Fibroblast of lung (primary cell): ENCODE measurements at places on chromosomes 11 and 22. TPM values are rescaled to one million over a fixed set of nuclear protein-coding genes. Genes with fewer than 3 reads are reported as not detected.
A peak's percentile ranks its signal among the peaks of the same experiment; 100 is the strongest.

- H3K27me3 ChIP-seq: peaks cover 3% of the 10 kb centered on the region
- H3K36me3 ChIP-seq: no peaks in the 10 kb centered on the region
- DNase-seq: no peak
- H3K4me1 ChIP-seq: no peaks in the 10 kb centered on the region
- no peak overlapping the region for H3K27ac ChIP-seq
Observed at GRCh38 chr22:42401535-42402334, 30.5 kb downstream of the NFAM1 start.

GRCh38 chr11:69670158-69670845 lies 4.9 kb downstream of the LTO1 start:
- H3K27me3 ChIP-seq: no peaks in the 10 kb centered on the region
- no peak overlapping the region for H3K4me3 ChIP-seq
- peaks cover 6% of the 10 kb centered on the region for H3K36me3 ChIP-seq
- H3K27ac ChIP-seq: no peak overlapping the region
- H3K4me1 ChIP-seq: peaks cover 10% of the 10 kb centered on the region
- DNase-seq: peak; percentile 88

DNA sequence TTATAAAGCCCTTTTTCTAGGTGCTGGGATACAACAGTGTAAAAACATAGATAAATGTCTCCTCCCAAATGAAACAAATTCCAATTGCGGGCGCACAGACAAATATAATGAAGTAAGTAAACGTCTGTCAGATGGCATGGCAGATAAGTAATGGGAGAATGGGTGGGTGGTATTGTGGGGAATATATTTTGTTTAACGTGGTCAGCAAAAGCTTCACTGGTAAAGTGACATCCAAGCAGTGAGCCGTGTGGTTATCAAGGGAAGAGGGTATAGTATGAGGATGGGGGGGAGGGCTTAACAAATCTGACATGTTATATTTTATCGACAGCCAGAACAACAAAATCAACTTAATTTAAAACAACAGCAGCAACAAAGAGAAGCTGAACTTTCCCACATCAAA lies 1.2 kb downstream of the SVIP start:
- H3K27me3 ChIP-seq: no peaks in the 10 kb centered on the region
- H3K27ac ChIP-seq: no peak overlapping the region
- no peaks in the 10 kb centered on the region for H3K4me1 ChIP-seq
- peaks cover under 1% of the 10 kb centered on the region for H3K36me3 ChIP-seq

GRCh38 chr11:22733475-22734248 lies 67.3 kb downstream of the GAS2 start:
- no peaks in the 10 kb centered on the region for H3K4me1 ChIP-seq
- H3K4me3 ChIP-seq: no peak overlapping the region
- no peak overlapping the region for H3K27ac ChIP-seq
- no peak for DNase-seq
- no peaks in the 10 kb centered on the region for H3K36me3 ChIP-seq
- H3K27me3 ChIP-seq: no peaks in the 10 kb centered on the region

DNA sequence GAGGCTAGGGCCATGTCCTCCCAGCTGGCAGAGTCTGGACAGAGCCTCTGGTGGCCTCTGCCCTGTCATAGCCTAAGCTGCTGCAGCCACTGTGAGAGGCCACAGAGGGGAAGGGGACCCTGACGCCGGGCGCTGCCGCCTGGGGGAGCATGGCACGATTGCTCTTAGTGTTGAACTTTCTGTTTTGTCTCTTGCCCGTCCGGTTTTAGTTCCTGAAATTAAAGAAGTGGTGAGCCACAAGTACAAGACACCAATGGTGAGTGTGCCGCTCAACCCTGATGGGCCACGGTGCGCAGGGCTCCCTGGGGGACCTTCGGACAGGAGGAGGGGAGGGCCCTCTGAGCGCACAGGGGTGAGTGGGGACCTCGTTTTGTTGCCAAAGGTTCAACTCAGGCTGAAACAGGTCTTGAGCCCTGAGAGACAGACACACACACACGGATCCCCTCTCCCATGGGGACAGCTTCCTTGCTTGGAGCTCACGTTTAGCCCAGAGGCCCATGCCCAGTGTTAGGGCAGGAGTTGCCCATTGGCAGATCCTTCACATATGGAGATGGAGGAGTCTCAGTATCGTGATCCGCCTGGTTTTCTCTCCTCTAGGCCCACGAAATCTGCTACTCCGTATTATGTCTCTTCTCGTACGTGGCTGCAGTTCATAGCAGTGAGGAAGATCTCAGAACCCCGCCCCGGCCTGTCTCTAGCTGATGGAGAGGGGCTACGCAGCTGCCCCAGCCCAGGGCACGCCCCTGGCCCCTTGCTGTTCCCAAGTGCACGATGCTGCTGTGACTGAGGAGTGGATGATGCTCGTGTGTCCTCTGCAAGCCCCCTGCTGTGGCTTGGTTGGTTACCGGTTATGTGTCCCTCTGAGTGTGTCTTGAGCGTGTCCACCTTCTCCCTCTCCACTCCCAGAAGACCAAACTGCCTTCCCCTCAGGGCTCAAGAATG lies 23.8 kb downstream of the MYBPC3 start:
- peaks cover 12% of the 10 kb centered on the region for H3K36me3 ChIP-seq
- DNase-seq: no peak
- H3K27ac ChIP-seq: no peak overlapping the region

DNA sequence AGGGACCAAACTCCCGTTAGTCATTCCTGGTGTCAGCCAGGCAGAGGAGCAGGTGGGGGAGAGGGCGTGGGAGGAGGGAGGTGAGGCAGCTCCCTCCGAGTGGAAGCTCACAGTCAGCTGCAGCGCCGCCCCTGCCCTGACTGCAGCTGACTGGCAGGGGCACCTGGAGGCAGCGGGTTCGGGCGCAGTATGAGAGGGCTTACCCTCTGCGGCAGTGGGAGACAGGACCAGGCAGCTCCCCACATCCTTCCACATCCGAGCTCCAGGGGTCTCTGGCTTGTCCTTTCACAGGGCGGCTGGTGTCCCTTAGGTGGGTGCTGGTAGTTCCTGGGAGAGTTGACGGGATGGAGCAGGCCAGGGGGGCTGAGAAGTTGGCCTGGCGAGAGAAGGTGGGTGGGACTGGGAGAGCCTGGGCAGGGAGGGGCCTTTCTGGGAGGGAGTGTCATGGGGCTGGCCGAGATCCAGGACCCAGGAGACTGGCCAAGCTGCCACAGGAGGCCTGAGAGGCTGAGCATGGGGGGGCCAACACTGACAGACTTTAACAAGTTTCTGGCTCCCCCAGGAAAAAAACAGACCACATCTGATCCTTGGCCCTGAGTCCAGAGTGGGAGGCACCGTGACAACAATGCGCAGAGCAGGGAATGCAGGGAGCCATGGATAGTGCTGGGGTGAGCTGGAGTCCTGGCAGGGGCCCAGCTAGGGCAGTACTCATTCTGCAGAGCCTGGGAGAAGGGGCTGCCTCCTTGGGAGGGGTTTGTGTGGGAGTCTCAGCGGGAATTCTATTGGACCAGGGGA lies 4.9 kb downstream of the ADORA2A start:
- H3K27me3 ChIP-seq: no peaks in the 10 kb centered on the region
- H3K4me1 ChIP-seq: peaks cover 15% of the 10 kb centered on the region
- no peak overlapping the region for H3K4me3 ChIP-seq
- H3K36me3 ChIP-seq: no peaks in the 10 kb centered on the region

GRCh38 chr11:44597358-44598012 lies 32.0 kb downstream of the CD82 start:
- H3K27me3 ChIP-seq: no peaks in the 10 kb centered on the region
- H3K4me3 ChIP-seq: no peak overlapping the region
- no peak for DNase-seq
- peaks cover 11% of the 10 kb centered on the region for H3K4me1 ChIP-seq
- no peaks in the 10 kb centered on the region for H3K36me3 ChIP-seq
- no peak overlapping the region for H3K27ac ChIP-seq

GRCh38 chr11:117903505-117904382 lies 25.5 kb downstream of the TMPRSS13 start:
- peaks cover 3% of the 10 kb centered on the region for H3K4me1 ChIP-seq
- no peak overlapping the region for H3K27ac ChIP-seq

DNA sequence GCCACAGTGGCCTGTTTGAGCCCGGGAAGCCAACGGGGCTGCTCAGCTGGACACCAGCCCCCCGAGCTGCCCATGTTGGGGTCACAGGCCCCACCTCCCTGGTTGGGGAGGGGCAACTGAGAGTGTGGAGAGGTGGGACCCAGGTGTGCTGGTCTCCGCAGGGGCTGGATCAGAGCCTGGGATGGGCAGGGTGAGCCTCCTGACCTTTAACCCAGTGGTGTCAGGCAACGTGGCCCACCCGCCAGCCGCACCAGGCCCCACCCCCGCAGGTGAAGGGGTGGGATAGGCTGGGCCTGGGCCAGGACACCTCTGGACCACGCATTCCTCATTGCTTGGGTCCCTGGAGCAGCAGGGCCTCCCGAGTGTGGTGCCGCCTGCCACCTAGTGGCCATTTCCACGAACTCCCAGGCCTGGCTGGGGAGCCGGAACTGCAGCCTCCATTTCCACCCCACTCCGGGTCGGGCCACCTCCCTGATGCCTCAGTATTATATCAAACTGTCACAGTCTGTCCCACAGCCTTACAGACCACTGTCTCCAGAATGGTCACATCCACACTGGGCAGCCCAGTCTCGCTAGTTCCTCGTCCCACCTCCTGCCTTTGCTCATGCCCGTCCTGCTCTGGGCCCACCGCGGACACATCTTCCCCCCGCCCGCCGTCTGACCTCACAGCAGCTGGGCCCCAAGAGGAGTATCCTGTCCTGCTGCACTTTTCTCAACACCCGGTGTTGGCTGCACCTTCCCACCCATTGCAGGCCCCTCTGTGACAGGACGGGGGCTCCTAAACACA lies 13.3 kb upstream of the PPP6R3 start:
- peak; percentile 62 for DNase-seq
- no peak overlapping the region for H3K4me3 ChIP-seq
- no peaks in the 10 kb centered on the region for H3K4me1 ChIP-seq
- no peaks in the 10 kb centered on the region for H3K27me3 ChIP-seq
- H3K36me3 ChIP-seq: no peaks in the 10 kb centered on the region

DNA sequence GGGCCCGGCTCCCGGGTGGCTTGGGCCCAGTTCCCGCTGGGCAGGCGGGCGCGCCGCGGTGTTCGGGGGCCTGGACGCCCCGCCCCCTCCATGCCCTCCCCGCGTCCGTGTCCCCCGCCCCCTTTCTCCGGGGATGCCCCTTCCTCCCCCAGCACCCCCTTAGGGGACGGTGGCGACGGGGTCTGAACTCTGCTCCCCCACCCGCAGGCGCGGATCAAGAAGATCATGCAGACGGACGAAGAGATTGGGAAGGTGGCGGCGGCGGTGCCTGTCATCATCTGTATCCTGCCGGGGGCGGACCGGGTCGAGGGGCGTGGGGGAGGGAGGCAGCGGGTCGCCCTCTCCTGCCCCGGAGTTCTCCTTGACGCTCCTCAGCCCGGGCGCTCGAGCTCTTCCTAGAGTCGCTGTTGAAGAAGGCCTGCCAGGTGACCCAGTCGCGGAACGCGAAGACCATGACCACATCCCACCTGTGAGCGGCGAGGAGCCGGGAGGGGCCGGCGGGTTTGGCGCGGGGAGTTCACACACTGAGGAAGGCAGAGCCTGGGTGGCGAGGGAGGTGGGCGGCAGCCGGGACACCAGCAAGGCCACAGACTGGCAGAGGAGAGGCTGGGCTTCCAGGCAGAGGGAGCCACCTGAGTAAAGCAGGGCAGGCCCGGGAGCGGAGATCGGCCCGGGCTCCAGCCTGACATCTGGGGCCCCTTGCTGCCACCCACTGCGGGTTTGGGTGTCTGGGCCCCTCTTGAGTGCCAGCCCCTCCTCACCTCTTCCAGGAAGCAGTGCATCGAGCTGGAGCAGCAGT lies 546 bp downstream of the DRAP1 start:
- peak overlapping the region; percentile 71 for H3K4me3 ChIP-seq
- H3K36me3 ChIP-seq: peaks cover 20% of the 10 kb centered on the region
- H3K27ac ChIP-seq: peak overlapping the region; percentile 69
- H3K4me1 ChIP-seq: peaks cover 35% of the 10 kb centered on the region
- peak; percentile 17 for DNase-seq

- no peak overlapping the region for H3K27ac ChIP-seq
- no peak overlapping the region for H3K4me3 ChIP-seq
- DNase-seq: no peak
- no peaks in the 10 kb centered on the region for H3K27me3 ChIP-seq
- no peaks in the 10 kb centered on the region for H3K4me1 ChIP-seq
Observed at GRCh38 chr11:83778596-83778995, 492.4 kb upstream of the CCDC90B start.

Gene NCR3LG1
- total RNA-seq: 4.5 and 4.9 TPM in 2 replicates

GRCh38 chr22:48097723-48098122 lies 1335.3 kb downstream of the TBC1D22A start:
- H3K36me3 ChIP-seq: no peaks in the 10 kb centered on the region
- no peak for DNase-seq
- H3K4me1 ChIP-seq: no peaks in the 10 kb centered on the region
- no peak overlapping the region for H3K4me3 ChIP-seq
- H3K27me3 ChIP-seq: no peaks in the 10 kb centered on the region

- no peaks in the 10 kb centered on the region for H3K4me1 ChIP-seq
- DNase-seq: no peak
- H3K4me3 ChIP-seq: no peak within 1 kb of the TSS
- H3K36me3 ChIP-seq: no peaks in the 10 kb centered on the region
Observed at GRCh38 chr11:3231851-3232744, at the start of gene MRGPRE. Gene MRGPRE (minus strand): TSS chr11:3232417. CDS start chr11:3228799, 3,618 bp downstream.

Gene SHANK3
- 0.26 and 0.33 TPM in 2 replicates for total RNA-seq

DNA sequence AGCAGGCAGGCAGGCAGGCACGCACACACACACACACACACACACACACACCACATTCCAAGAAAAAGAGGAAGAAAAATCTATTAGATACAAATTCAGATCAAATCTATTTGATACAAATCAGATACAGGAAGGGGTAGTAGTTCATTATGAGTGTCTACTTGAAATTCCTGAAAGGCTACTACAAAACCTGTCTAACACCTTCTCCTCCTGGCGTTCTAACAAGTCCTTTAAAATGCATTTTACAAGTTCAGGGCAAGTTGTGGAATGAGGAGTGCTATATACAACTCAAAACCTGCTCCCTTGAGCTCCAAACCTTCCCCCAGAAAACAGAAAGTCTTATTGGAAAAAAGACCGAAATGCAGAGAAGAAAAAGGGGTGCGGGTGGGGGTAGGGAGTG lies 476 bp downstream of the ARHGAP32 start:
- no peaks in the 10 kb centered on the region for H3K27me3 ChIP-seq
- no peaks in the 10 kb centered on the region for H3K4me1 ChIP-seq
- DNase-seq: no peak

Gene KCNQ1
- not detected in 2 replicates for total RNA-seq

DNA sequence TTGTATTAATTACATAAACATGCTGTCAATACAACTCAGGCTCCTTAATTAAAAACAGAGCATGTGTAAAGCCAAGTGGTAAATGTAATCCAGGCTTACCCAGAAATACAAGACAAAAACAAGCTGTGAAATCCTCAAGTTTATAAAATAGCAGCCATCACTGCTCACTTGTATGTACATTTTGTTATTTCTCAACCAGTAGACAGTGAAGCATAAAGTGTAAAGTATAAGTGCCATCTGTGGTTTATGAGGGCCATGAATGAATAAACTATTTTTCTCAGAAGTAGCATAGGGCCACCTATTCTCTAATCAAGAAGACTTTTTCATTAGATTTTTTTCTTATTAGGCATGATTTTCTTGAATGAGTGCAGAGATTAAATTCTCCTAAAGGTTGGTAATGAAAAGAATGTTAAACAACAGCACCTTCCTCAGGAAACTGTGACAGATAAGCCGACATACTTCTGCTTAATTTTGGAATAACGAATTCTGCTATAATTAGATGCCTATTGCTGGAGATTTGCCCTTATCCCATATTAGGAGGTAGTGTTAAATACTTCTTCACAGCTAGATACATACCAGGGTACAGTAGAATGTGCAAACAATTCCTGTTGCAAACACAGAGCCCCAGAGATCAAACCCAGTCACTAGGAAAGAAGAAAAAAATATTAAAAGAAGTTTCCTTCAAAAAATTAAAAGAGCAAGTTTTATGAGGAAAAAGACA lies 13.0 kb downstream of the SLC5A12 start:
- H3K4me3 ChIP-seq: no peak overlapping the region
- H3K27me3 ChIP-seq: no peaks in the 10 kb centered on the region
- no peaks in the 10 kb centered on the region for H3K36me3 ChIP-seq
- H3K27ac ChIP-seq: no peak overlapping the region
- DNase-seq: peak; percentile 51
